ENCODE measurements at places on chromosomes 3 and 15.

GRCh38 chr15:81084716-81085115, 49.4 kb upstream of the CFAP161 start:
- DNase-seq = peak; percentile 7

GRCh38 chr15:79084308-79084968, 6.1 kb downstream of the RASGRF1 start:
- DNase-seq = no peak

- no peak for DNase-seq
Observed at GRCh38 chr3:42666022-42666421, 12.5 kb downstream of the ZBTB47 start.

DNA sequence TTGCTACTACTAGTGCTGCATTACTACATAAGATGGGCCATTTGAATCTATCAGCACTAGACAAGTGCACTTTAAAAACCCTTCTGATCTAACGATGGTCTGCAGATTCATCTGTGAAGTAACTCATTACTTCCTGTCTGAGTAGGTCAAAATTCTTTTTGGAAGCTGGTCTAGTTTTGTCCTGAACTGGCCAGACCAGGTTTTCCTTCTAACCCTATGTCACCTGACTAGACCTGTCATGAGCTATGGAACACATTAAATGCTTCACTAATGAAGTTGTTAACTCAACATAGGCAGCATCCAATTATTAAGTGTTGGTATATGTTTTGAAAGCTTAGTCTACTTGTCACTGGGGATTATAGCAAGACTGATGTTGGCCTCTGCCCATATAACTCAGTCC, 10.1 kb upstream of the RBM5 start:
- DNase-seq = no peak

DNA sequence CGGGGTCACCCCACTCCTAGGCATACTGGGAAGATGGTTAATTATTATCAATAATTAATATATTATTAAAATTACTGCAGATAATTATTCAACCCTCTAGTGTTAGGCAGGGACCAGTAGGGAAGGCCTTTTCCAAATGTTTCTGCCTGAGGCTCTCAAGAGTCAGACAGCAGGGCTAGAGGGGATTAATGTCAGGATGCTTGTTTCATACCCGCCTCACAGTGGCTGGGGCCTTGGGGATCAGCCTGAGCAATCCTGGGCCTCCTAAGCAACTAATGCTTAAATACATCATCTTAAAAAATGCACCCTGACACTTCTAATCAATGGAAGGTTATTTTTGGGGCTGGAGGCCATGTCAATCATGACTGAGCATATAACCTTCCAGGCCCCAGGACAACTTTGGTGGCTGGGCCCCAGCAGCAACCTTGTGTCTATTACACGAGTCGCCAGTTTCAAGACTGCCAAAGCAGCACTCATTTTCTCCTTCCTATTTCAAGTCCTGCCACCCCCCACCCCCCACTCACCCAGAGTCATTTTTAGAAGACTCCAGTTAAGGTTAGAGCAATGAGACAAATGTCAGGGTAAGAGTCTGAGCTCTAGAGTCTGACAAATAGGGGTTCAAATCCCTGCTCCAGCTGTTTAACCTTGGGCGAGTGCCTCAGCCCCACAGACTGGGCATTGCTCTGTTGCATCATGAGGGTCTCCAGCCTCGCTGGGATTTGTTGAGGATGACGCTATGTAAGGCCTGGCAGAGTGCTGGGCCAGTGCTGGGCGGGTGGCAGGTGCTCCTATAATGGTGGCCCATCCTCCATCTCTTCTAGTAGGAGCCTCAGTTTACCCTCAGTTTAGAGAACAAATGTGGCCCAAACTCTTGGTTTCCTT, 6.1 kb downstream of the AMOTL2 start:
- no peak for DNase-seq

DNA sequence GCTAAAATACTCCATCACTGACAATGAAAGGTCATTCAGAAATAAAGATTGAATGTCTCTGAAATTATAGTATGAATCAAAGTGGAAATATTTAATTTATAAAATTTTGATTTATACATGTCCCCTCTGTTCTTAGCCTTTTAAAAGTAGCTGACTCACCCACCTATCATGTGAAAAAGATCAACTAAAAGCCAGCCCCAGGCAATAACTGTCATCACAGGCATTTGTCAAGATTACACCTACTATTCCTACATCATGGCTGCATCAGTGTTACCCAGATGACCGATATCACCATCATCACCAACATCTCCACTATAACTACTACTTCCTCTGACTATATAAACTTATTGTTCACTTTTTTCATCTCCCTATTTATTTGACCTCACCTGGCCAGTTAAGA, 14.3 kb upstream of the PIK3R4 start:
- peak; percentile 21 for DNase-seq

All from OCI-M1 (cell line).